Pancreas (tissue), 10 donors: ENCODE measurements at places on chromosomes 6 and 20. TPM values are rescaled to one million over a fixed set of nuclear protein-coding genes. Genes with fewer than 3 reads are reported as not detected.

DNA sequence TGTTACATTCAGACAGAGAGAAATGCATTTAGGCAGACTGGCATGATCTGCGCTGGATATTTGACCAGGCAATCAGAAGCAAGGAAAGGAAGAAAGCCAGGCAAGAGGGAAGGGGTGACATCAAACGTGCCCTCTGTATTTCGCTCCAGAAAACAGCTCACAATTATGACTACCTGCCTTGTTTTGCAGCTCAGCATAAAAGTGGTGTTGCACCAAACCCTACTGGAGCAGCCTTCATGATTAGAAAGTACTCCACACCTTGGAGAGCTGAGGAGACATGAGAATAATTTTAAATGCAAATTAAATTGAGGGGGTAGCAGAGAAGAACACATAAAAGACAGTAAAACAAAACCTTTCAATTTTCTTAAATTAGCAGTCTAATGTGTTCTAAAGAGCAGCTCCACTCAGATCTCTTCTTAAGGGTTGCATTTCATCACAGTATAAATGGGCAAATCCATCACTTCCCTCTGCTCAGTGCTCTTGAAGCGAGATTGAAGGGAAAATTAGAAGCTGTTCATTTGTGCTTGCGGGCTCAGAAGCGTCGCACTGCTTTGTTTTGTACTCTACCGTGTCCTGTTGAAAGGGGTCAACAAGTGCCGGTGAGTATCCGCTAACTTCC, at the start of gene PHACTR1:
PHACTR1 (plus strand) TSS at position 470 of the 619 bp plus-strand sequence.
- peaks cover 28% of the 10 kb centered on the region for H3K27me3 ChIP-seq
- no peak within 1 kb of the TSS for H3K4me3 ChIP-seq
- no peak for DNase-seq

- H3K4me3 ChIP-seq, result no peak overlapping the region
- no peaks in the 10 kb centered on the region for H3K4me1 ChIP-seq
- H3K27ac ChIP-seq, result no peak overlapping the region
- DNase-seq, result no peak
These were observed 7.0 kb downstream of the TMEM244 start for GRCh38 chr6:129853996-129854711.

GRCh38 chr20:58891718-58892140, 39.2 kb downstream of the GNAS start:
- DNase-seq, result peak; percentile 56
- no peaks in the 10 kb centered on the region for H3K36me3 ChIP-seq
- peak overlapping the region; percentile 98 for H3K27ac ChIP-seq
- no peaks in the 10 kb centered on the region for H3K27me3 ChIP-seq

DNA sequence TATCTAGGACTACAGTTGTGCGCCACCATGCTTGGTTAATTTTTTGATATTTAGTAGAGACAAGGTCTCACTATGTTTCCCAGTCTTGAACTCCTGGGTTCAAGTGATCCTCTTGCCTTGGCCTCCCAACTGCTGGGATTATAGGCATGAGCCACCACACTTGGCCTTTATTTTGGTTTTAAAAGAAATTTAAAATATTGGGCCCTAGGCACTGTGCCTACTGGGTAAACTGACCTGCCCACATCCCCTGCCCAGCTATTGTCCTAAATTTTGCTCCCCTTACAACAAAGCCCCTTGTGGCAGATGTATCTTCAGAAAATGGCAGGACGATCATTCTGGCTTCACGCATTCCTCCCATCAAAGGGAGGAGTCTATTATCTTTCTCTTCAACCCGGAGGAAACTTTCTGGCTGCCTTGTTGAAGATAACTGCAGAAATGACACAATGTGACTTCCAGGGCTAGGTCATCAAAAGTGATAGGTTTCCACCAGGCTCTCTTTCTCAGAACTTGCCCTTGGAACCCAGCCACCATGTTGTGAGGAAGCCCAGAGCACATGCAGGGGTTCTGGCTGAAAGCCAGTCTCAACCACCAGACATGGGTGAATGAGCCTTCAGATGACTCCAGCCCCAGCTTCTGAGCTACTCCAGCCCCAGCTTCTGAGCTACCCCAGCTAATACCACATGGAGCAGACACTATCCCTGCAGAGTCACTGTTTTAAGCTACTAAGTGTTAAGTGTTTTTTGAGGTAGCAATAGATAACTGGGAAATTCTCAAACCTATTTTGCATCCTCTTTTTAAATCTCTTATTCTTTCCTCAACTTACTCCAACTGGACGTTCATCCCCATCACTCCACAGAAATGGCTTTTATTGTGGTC, 4.6 kb upstream of the GUCA1B start:
- no peak for DNase-seq
- H3K27ac ChIP-seq, result no peak overlapping the region
- no peaks in the 10 kb centered on the region for H3K27me3 ChIP-seq
- no peak overlapping the region for H3K4me3 ChIP-seq
- peaks cover 9% of the 10 kb centered on the region for H3K4me1 ChIP-seq

DNA sequence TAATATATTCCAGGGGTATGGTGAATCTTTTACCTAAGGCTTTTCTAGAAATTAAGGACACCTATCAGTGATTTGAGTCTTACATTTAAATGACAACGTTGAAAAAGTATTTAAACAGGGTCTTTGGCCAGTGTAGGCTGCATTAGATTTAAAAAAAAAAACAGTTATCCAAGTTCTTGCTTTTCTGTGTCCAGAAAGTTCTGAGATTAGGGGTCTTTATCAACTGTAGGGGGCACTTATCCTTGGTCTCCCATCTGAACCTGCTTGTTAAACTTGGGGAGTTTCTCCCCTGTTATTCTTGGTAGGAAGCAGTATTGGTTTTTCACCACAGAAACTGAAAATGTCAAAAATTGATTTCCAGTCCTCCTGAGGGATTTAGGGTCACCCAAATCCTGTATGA, 155.9 kb upstream of the ZNF217 start:
- H3K4me3 ChIP-seq, result no peak overlapping the region
- H3K27me3 ChIP-seq, result no peaks in the 10 kb centered on the region
- peaks cover 18% of the 10 kb centered on the region for H3K4me1 ChIP-seq
- DNase-seq, result no peak

DNA sequence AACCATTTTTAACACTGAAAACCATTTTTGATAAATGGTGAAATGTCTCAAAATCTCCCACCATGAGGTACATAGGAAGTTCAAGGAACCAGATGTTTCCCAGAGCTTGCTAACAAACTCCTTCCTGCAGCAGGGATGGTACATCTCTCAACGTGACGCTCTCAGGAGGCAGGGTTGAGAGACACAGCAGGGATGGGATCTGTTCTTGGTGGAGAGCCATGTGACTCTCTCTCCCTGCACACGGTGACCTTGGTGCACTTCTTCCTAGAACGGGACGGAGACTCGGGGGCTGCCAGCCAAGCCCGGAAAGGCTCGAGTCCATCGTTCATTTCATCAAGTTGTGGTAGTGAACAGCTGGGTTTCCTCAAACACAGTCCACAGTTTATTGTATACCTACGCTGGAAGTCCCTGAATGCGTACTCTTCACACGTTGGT, 94.2 kb downstream of the FAM50B start:
- no peak overlapping the region for H3K27ac ChIP-seq
- no peaks in the 10 kb centered on the region for H3K36me3 ChIP-seq
- DNase-seq, result no peak
- no peak overlapping the region for H3K4me3 ChIP-seq
- H3K27me3 ChIP-seq, result no peaks in the 10 kb centered on the region

DNA sequence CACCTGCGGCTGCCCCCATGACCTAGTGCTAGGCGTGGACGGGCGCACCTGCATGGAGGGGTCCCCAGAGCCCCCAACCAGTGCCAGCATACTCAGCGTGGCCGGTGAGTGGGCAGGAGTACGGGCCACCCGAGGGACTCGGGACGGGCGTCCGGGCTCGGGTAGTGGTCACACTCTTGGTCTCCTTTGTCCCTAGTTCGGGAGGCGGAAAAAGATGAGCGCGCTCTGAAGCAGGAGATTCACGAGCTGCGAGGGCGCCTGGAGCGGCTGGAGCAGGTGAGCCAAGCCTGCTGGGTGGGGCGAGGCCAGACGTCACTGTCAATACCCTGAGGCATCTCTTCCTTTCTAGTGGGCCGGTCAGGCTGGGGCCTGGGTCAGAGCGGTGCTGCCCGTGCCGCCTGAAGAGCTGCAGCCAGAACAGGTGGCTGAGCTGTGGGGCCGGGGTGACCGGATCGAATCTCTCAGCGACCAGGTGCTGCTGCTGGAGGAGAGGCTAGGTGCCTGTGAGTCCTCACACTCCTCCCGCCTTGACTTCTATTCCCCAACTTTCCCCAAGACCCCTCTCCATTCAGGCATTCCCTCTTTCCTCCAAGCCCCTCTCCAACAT, 2.9 kb downstream of the EGFL8 start:
- DNase-seq, result peak; percentile 49
- no peak overlapping the region for H3K4me3 ChIP-seq
- no peak overlapping the region for H3K27ac ChIP-seq

DNA sequence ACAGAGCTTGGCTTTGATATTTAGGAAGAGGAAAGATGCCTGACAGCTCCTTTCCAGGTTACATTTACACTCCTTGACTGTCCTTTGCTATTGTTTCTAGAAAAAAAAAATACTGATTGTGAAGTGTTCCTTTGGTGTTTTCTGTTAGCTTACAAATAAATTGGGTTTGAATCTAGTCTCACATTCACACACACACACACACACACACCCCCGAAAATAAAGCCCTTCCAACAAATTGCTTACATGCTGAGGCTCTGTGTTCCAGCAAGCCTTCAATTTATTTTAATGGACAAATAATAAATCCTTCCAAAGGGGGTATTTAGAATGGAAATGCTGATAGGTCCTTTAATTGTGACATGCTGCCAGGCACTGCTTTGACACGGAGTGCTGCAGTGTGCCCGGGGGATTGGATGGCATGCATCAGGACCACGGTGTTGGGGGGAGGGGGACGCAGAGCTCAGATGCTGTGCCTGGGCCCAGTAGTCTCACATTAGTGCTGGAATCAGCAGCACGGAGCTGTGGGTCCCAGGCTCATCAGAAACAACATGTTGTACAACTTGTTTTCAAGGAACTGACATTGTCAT, 199.9 kb downstream of the CD83 start:
- H3K27me3 ChIP-seq, result no peaks in the 10 kb centered on the region
- DNase-seq, result no peak
- no peak overlapping the region for H3K4me3 ChIP-seq

DNA sequence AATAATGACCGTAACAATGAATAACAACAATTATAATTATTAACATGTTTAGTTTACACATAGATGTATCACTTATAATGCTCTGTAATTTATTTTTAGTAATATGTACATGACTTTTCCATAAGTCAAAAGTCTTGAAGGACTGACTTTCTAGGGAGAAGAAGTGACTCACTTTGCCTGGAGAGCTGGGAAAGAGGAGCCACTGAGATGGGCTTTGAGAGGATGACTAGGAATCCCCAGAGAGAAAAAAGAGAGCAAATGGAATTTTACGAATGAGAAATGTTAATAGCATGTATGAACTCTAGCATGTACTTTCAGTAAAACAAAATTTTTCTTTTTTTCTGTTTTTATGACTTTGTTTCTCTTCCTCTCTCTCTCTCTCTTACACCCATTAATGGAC, 67.8 kb upstream of the RALY start:
- H3K36me3 ChIP-seq, result no peaks in the 10 kb centered on the region
- H3K4me3 ChIP-seq, result no peak overlapping the region
- H3K27me3 ChIP-seq, result no peaks in the 10 kb centered on the region
- H3K27ac ChIP-seq, result no peak overlapping the region
- no peak for DNase-seq

- no peaks in the 10 kb centered on the region for H3K27me3 ChIP-seq
- no peak for DNase-seq
- H3K4me3 ChIP-seq, result no peak overlapping the region
- no peaks in the 10 kb centered on the region for H3K36me3 ChIP-seq
- H3K27ac ChIP-seq, result no peak overlapping the region
These were observed 49.7 kb upstream of the TIAM2 start for GRCh38 chr6:154945271-154945890.

DNA sequence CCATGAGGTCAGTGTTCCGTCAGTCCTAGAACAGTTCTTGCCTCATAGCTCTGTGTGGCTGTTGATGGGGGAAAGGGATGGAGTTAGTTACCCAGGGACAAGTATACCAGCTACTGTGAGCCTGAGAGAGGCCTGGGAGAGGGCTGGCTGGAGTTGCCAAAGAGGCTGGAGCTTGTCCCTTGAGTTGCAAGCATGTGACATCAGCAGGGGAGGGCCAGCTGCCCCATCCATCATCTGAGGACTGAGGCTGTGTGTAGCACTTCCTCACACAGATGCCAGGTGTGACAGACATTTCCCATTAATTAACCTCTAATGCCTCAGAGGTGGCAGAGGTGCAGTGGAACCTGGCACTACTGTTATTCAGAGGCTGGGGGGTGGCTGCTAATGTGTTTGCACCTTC, 131.6 kb downstream of the PHACTR3 start:
- no peak overlapping the region for H3K4me3 ChIP-seq
- H3K36me3 ChIP-seq, result no peaks in the 10 kb centered on the region
- no peak overlapping the region for H3K27ac ChIP-seq
- no peaks in the 10 kb centered on the region for H3K27me3 ChIP-seq

GRCh38 chr6:28907394-28907793, 16.4 kb downstream of the TRIM27 start:
- H3K27me3 ChIP-seq, result no peaks in the 10 kb centered on the region
- no peak for DNase-seq
- no peak overlapping the region for H3K4me3 ChIP-seq
- H3K36me3 ChIP-seq, result peaks cover 10% of the 10 kb centered on the region
- H3K4me1 ChIP-seq, result no peaks in the 10 kb centered on the region
- no peak overlapping the region for H3K27ac ChIP-seq

DNA sequence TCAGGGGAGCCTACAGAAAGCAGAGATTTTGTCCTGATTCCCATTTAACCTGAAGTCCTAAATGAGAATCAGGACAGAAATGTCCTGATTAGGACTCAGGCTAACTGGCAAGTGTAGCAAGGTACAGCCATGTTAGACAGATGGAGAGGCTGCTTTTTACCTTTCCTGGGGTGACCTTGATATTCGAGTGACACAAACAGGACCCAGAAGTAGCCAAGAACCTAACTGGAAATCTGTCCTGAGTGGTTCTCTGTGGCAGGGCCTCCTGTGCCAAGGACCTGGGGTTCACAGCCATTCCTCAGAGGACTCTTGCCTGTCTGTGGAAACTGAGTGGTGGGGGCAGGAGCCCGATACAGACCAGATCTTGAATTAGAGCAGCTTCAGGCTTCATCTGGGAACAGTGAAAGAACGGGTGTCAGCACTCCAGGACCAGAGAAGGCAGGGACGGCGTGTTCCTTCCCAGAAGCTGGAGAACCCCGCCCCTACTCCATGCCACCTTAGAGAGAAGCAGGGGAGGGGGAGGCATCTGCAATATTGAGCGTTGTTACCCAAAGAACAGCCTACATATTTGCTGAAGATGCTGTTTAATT, 4.3 kb upstream of the FUCA2 start:
- H3K36me3 ChIP-seq, result no peaks in the 10 kb centered on the region
- no peak for DNase-seq
- no peaks in the 10 kb centered on the region for H3K27me3 ChIP-seq

SLC16A10 gene
- total RNA-seq, result 31.8 TPM

BMP7 gene
- total RNA-seq, result 0.28 TPM

WRNIP1 gene
- total RNA-seq, result 23.8 TPM

EBF4 gene
- 6.8 TPM for total RNA-seq

B3GAT2 gene
- total RNA-seq, result 0.06 TPM
